ENCODE measurements at places on chromosomes 13 and 19. TPM values are rescaled to one million over a fixed set of nuclear protein-coding genes. Genes with fewer than 3 reads are reported as not detected.
A peak's percentile ranks its signal among the peaks of the same experiment; 100 is the strongest.

Gene ZNF177
- total RNA-seq = 7.1 TPM

- peak overlapping the region; percentile 75 for H3K27ac ChIP-seq
- H3K4me1 ChIP-seq = no peaks in the 10 kb centered on the region
- no peaks in the 10 kb centered on the region for H3K27me3 ChIP-seq
- peak overlapping the region; percentile 99 for H3K4me3 ChIP-seq
- no peak for DNase-seq
Observed at GRCh38 chr13:39656325-39656677, 839 bp downstream of the COG6 start.

GRCh38 chr13:40458720-40458990 lies 207.8 kb downstream of the FOXO1 start:
- no peaks in the 10 kb centered on the region for H3K4me1 ChIP-seq
- DNase-seq = no peak
- no peaks in the 10 kb centered on the region for H3K27me3 ChIP-seq
- no peak overlapping the region for H3K27ac ChIP-seq

- H3K27ac ChIP-seq = no peak overlapping the region
- DNase-seq = peak; percentile 54
- no peaks in the 10 kb centered on the region for H3K36me3 ChIP-seq
- H3K4me3 ChIP-seq = no peak overlapping the region
- H3K27me3 ChIP-seq = no peaks in the 10 kb centered on the region
Observed at GRCh38 chr13:26538363-26539317, 18.8 kb upstream of the WASF3 start.

- H3K4me3 ChIP-seq = no peak overlapping the region
- H3K27me3 ChIP-seq = no peaks in the 10 kb centered on the region
- H3K4me1 ChIP-seq = no peaks in the 10 kb centered on the region
- no peak overlapping the region for H3K27ac ChIP-seq
- DNase-seq = no peak
Observed at GRCh38 chr13:75628801-75629200, 7.3 kb upstream of the LMO7 start.

DNA sequence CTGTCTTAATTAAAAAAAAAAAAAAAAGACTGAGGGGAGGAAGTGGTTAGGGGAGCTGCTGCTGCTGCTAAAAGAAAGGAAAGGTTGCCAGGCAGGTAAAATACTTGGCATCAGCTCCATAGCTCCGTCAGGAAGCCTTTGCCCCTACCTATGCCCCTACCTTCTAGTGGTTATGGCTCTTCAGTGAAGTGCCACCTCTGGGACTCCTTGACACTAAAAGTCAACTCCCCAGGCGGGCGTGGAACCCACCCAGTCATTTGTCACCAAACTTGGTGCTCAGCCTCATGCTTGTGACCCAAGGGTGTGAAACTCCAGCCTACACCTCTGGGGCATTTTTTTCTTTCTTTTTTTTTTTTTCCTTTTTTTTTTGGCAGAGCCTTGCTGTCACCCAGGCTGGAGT lies 4.9 kb upstream of the NECTIN2 start:
- no peak overlapping the region for H3K4me3 ChIP-seq
- DNase-seq = no peak
- no peaks in the 10 kb centered on the region for H3K36me3 ChIP-seq
- H3K27ac ChIP-seq = no peak overlapping the region

Gene ZNF91
- total RNA-seq = 70.4 TPM

Gene COMP
- 2.0 TPM for total RNA-seq

All from prostate gland (tissue), 2 donors.